ENCODE measurements at places on chromosomes 5 and 9.
A peak's percentile ranks its signal among the peaks of the same experiment; 100 is the strongest.

DNA sequence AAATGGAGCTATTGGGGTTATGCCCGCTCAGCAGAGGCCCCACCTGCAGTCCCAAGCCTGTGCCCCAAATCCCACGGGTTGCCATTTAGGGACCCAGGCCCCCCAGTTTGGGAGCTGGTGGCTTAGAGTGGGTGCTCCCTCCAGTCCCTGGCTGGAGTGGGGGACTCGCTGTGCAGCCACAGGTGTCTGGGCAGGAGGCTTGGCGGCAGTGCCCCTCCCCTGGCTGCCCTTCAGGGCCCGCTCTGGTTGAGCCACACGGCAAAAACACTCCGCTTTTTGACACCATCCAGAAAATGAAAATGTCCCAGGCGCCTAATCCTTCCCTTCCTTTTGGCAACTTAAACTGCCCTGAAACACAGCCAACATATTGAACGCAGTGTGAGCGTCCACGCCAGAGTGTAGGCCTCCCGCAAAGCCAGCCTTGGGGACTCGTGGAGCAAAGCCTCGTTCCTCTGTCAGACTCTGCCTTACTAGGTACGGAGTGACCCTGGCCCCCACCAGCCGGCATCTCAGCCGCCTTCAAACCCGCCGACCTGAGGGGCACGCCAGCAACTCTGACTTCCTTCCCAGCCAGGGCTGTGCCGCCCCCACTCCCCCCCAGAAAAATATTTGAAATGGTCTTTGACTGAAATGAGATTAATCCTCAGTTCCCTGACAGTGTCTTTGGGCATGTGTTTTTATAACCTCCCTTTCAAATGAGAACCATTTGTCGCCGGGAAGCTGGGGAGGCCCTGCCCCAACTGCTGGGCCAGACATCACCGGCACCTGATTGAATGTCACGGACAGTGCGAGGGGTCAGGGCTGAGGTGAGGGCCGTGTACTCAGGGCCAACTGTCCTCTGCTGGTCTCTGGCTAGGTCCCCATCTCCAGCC, 98.5 kb upstream of the LMX1B start:
- DNase-seq = no peak

DNA sequence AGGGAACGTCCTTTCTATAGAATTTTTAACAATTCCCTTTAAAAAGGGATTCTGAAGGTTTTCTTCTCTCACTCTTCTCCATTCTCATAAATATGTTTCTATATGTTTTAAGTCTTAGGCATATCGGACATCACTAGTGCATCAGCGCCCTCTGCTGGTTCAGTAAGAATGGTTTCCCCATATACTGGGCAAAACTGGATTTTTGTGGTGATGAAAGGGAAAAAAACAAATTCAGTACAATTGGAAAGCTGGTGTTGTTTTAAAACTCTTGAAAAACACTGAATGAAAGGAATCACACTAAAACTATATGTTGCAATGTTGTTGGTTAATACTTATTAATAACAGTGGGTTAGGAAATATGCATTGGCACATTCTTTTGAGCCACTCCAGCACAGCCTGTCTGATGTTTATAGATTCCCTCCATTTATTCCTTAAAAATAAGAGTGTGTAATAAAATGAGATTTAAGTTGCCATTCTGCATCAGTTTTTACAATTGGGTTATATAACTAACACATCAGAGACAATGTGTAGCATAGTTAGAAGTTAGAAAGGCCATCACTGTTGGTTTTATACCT, 15.8 kb downstream of the CWC27 start:
- DNase-seq = peak; percentile 60

DNA sequence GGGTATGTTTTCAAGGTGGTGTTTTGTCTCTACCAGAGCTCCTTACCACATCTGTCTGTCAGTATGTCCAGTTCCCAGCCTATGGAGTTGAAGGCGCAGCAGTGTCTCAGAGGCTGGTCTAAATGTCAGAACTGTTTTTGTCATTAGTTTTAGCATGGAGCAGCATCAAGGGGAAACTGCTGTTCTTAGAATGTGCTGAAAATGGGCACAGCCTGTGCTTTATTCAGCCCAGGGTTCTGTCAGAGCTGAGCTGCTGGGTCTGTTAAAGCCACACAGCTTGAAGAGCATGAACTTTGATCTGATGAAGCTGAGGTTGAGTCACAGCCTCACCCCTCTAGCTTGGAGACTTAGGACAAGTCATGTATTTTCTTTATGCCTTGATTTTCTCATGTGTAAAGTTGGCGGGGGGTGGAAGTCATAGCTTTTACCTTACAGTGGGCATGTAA, 71.9 kb downstream of the RALGPS1 start:
- DNase-seq = no peak

- DNase-seq = no peak
Measured at GRCh38 chr5:43363445-43364152, 48.6 kb downstream of the CCL28 start.

DNA sequence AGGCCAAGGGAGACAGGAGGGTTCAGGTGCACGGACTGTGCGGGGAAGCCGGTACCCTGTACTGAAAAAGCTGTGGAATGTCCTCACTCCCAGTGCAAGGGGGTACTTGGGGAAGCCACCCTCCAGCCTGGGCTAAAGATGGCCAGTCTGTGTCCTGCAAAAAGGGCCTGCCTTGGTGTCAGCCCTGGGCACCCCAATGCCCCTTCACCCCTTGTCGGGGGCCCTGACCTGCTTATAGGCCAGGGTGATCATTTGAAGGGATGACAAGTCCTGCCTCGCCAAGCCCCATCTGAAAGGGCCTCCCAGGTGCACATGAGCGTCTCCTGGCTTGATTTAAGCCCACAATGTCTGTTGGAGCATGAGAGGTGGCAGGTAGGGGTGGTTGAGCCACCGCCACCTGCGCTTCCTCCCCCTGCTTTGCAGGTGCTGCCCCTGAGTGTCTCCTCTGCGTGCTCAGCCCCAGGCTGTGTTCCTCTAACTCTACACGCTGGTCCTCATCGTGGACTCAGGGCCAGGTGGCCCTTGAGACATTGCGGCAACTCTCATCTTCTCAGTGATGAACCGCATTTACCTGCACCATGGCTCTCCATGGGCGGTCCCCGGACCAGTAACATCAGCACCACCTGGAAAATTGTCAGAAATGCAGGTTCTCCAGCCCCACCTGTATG, 97.0 kb downstream of the ANKRD33B start:
- DNase-seq = no peak

DNA sequence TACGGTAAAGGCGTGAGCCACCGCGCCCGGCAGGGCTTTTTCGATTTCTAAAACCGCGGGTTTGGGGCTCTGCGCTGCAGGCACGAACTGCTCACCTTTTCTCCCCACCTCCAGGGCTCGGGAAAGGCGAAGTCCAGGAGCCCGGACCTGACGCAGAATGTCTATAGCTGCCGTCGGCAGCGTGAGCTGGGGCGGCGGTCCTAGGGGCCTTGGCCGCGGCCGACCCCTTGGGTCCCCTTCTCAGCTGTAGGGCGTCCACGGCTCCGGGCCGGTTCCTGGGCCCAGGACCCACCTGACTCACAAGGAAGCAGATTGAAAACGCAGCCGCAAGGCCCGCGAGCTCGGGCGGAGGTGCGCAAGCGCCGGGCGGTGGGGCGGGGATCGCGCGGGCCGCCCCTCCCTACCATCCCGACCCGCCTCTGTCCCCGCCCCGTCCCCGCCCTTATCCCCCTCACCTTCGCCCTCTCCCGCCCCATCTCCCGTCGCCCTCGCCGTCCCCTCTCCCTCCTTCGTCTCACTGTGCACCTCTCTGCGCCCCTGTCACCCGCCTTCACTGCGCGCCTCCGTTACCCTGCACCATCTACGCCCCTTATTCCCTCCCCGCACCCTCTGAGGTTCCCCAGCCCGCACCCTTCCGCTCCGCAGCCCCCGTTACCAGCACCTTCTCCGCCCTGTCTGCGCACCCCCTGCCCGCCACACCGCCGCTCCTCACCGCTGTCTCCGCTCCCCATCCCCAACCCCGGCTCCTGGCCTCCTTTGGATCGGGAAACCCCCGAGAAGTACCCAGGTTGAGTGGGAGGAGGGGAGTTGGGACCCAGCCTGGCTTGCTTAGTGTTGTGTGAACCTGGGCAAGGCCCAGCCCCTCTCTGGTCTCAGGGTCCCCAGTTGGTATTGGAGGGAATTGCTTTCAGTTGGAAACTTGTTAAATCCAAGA, at the start of gene HDHD3:
Gene HDHD3 (minus strand): TSS at position 353 of the 934 bp plus-strand sequence. CDS start 2,632 bp downstream, outside the sequence.
- peak; percentile 69 for DNase-seq

DNA sequence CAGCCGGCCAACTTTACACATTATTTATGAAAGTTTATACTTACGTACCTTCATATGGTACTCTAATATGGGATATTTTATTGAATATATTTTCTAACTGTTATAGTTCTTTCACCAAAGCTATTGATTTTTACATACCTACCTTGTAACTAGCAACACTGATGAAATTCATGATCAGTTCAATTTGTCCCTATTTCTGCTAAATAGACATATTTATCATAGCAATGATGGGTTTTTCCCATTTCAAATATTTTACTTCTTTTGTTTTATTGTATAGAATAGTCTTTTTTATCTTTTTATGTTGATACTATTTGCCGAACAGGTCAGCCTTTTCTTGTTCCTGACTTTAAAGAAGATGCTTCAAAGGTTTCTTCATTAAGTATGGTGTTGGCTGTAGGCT, 59.0 kb upstream of the CTNND2 start:
- DNase-seq = no peak

DNA sequence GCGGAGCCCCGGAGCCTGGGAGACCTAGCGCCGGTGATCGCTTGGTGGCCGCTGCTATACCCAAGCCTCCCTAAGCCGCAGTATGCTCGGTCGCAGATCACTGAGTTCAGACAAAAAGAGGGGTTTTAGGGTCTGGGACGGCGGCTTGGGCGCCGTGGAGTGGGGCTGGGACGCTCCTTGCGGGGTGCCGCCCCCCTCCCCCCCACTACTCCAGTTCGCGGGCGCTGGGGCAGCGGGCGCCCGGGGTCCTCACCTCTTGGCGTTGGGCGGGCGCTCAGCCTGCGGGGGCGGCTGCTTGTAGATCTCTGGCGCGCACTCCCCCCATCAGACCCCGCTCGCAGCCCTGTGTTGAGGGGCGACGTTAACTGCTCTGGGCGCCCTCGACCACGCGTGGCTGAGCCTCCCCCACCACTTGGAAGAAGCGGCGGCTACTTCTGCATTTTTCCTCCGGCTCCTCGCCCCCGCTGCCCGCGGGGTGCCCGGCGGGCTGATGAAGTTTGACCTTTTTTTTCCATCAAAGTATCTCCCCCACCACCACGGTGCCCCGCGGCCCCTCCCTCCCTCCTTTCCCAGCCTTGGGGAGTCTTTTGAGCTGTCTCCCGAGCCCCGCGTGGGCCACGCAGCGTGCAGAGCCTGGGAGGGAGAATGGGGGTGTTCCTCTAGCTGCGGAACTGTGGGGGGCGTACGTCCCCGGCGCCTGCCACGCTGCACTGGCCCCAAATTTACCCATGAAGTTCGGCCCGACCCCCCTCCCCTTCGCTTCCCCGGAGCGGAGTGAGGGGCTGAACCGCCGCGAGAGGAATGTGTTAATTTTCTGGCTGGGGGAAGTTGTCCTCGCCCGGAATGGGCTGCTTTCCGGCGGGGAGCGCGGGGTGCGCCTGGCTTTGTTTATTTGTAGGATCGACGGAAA, 1.2 kb downstream of the CXXC5 start:
- DNase-seq = peak; percentile 27

GRCh38 chr5:172412724-172413286, 41.5 kb downstream of the SH3PXD2B start:
- DNase-seq = peak; percentile 72

DNA sequence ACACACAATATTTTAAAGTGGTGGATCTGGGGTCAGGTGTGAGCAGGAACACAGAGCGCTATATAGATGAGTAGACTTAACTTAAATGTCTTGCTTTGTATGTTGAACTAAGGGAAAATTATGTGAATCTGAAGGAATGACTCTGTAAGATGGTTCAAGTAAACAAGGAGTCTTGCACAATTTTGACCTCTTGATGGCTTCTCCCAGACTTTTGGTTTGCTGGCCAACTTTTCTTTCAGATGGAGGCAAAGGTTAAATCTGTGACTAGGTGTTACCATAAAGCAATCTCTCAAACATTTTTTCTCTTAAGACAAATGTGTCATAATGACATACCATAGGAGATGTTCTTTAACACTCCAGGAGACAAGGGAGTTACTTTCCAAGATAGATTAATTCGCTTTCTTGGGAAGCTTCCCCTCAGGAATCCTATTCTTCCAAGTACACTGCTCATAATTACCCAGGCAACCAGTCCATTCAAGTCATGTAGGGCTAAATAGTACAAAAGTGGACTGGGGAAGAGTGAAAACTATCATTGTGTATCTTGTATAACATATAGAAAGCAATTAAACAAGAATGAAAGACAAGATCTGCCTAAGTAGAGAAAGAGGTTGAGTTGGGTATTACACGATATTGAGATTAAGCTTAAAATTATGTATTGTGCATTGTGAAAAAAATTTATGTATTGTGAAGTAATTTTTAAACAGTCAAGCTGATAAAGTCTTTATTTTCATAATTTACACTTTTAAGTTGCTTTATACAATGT, 60.3 kb upstream of the SLC27A6 start:
- DNase-seq = no peak

DNA sequence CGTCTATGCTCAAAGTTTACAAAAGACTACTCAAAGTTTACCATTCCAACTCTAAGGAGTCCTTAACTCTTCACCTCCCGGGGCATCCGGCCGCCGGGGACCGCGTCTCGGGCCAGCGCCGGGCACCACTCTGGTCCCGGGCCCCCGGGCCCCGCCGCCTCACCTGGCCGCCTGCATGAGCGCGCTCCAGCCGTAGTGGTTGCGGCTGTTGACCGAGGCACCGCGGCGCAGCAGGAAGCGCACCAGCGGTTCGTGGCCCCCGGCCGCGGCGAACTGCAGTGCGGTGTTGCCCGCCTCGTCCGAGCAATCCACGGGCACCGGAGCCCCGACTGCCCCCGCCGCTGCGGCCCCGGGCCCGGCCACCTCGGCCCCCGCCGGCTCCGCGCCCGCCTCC, 388 bp downstream of the ANKS6 start:
- DNase-seq = no peak

DNA sequence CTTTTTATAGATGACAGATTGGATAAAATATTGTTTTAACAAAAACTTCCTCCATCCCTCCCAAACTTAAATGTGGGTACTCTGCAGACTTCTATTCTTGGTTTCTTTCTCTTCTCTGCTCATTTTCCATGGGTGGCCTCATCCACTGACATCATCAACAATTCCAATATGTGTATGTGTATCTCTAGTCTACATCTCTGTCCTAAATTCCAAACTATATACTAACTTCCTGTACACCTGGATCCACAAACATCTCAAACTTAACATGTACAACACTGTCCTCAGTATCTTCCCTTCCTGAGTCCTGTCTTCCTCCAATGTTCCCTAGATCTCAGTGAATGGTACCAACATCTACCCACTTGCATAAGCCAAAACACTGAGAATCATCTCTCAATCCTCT, 28.5 kb upstream of the CDK5RAP2 start:
- DNase-seq = no peak

GRCh38 chr5:18802336-18802735, 1168.1 kb downstream of the TAF11L14 start:
- DNase-seq = no peak

DNA sequence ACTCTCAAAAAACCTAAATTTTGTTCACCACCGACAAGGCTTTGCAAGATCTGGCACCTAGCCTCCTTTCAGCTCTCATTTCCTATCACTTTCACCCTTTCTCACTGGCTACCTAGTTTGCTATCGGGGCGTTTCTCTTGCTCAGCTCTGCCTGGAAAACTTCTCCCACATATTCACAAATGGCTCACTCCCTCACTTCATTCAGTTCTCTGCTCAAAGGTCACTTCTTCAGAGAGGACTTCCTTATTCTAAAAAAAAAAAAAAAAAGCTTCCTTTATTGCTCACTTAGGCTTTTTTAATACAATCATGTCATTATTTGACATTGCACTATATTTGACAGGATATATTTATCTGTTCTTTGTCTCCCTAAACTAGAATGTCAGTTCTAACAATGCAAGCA, 2.1 kb upstream of the SLC25A46 start:
- no peak for DNase-seq
